Hematopoietic multipotent progenitor cell treated with erythropoietin and hydrocortisone succinate and interleukin-3 and kit ligand, for 8 days (in vitro differentiated cells): ENCODE measurements at places on chromosomes 5 and 9.

- no peak for DNase-seq
Measured at GRCh38 chr9:90801973-90802322, 329 bp downstream of the SYK start.

GRCh38 chr9:112378328-112379176 is 1.4 kb upstream of the HSDL2 start:
- DNase-seq: peak; percentile 37

DNA sequence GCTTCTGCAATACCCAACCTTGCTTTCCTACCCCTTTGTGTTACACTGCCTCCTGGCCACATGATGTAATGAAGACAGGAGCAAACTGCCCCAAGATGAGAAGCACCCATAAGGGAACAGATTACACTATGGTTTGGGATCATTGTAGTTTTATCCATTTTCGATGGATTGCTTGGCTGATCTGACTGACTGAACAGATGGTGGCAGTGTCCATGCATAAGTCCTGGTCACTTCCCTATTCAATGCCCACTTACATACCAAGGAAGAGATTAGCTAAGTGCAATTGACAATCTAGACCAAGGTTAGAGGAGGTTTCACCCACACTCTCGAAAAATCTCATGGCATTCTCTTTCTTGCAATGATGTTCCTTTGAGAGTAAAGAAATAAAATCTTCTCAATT is 319.9 kb downstream of the RAB3C start:
- no peak for DNase-seq

- no peak for DNase-seq
Measured at GRCh38 chr5:161585798-161586197, 39.3 kb upstream of the GABRB2 start.

DNA sequence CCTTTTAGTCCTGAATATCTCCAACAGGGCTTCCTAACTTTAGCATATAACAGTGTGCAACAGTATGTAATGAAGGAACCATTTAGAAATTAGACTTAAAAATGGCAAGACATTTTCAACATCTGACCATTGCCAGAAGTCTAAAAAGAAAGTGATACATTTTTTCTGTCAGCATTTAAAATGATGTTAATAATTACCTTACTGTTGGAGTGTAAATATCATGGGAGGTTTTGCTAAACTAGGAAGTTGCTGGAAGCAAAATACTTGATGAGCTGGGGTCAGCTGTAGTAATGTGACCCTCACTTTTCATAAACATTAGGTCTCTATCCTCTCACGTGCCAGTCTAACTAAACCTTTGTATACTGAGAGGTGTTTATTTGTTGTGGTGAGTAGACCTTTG is 68.8 kb downstream of the NTRK2 start:
- no peak for DNase-seq

GRCh38 chr9:69433392-69433791 is 108.4 kb downstream of the ENTREP1 start:
- no peak for DNase-seq

- no peak for DNase-seq
Measured at GRCh38 chr5:1709171-1709803, 90.3 kb downstream of the MRPL36 start.

DNA sequence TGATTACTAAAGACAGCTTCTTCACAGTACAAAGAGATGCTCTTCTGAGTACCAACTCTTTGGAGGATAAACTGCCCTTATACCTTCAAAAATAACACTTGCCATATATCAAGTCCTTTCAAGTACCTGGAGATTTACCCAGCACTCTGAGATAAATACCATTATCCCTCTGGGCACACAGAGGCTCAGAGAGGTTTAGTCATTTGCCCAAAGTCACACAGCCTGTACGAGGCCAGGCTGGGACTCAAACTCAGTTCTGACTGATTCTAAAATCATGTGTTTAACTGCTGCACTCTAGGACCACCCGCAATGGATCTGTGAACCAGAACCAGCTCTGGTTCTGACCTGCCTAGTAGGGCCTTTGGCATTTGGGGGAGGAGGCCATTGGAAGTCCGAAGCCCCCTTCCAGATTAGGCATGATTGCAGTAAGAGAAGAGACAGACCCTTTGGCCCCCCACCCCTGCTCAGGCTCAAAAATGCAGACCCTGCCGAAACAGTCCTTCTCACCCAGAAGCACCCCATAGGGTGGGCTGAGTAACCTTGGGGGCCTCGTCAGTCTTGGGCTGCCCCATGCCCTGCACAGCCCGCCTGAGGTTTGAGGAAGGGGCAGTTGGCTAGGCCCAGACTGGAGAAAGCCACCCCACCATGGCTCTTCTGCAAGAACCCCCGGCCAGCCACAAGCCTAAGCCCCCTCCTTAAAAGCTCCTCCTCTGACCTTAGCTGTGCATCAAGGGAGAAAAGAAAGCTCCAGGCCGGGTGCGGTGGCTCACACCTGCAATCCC is 32.8 kb upstream of the IL17B start:
- DNase-seq: no peak

DNA sequence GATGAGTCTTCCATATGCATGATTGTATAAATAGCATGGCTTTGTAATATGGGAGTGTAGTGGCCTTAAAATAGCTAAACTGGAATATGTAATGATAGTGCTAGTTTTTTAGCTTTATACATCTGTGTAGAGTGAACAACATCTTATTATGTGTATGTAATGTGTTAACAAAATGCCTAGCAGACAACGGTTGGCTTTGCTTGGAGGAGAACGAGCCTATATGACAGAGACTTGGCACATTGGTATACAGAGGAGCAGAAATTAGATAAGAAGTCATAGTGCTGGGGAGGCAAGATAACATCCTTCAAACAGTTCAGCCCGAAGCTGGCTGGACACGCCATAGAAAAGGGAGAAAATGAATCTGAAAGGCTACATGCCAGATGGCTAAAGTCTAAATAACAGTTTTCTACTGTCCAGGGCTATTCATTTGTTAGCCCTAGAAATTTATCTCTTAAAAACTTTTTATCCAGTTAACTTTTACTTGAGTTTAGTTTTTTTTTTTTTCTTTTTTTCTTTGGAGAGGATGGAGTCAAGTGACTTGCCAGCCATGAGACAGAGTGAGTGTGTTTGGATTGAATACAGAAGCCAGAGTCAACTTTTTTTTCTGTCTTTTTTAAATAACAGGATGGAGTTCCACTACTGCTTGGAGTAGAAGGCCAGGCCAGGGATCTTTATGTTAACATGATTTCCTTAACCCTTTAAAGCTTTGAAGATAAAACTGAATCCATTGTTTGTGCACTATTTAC is 214.4 kb upstream of the ACTBL2 start:
- DNase-seq: peak; percentile 74

DNA sequence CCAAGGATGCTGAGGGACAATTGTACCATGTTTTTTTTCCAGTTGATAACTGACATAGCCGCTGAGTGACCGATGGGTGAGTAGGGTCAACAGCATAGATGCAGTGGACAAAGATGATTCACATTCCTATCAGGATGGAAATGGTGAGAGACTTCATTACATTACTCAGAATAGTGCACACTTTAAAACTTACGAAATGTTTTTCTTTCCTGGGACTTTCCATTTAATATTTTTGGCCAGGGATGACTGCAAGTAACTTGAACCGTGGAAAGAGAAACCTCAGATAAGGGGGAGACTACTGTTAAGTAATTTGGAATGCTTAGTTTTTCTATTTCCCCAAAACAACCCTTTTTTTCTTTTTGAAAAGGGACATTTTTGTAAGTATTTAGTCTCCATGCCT is 3.0 kb upstream of the TUSC1 start:
- DNase-seq: no peak

- DNase-seq: no peak
Measured at GRCh38 chr5:114185274-114185673, 176.6 kb upstream of the KCNN2 start.
